Nephron progenitor cell (in vitro differentiated cells): ENCODE measurements at places on chromosomes 16 and 17.

- DNase-seq = no peak
Measured at GRCh38 chr16:12435730-12436129, 368.0 kb downstream of the CPPED1 start.

DNA sequence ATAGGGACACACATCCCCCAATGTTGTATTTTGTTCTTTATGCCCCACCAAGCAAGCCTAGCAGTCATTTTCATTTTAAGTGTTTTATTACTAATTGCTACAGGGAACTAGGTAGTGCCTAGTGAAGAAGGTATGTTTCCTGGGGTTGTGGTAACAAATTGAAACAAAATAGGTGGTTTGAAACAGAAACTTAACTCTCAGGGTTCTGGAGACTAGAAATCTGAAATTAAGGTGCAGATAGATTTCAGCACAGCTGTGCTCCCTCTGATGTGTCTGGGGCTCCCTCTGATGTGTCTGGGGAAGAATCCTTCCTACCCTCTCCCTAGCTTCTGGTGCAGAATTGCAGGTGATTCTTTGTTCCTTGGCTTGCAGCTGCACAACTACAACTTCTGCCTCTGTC, 390.1 kb downstream of the ZFHX3 start:
- DNase-seq = no peak

DNA sequence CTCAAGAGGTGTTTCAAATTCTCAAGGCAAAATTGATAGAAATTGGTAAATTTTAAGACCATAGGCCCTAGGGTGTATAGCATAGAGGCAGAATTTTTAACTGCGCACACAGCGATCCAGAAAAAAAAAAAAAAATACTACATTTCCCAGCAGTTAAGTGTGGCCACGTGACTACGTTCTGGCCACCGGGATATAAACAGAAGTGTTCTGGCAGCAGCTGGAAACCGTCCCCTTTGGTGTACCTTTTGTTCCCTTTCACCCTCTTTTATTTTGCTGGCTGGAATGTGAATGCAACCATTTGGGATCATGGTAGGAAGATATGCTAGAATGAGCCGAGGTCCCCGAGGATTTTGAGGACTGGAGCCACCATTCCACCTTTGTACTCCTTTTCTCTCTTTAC, 52.7 kb upstream of the AKAP1 start:
- no peak for DNase-seq

DNA sequence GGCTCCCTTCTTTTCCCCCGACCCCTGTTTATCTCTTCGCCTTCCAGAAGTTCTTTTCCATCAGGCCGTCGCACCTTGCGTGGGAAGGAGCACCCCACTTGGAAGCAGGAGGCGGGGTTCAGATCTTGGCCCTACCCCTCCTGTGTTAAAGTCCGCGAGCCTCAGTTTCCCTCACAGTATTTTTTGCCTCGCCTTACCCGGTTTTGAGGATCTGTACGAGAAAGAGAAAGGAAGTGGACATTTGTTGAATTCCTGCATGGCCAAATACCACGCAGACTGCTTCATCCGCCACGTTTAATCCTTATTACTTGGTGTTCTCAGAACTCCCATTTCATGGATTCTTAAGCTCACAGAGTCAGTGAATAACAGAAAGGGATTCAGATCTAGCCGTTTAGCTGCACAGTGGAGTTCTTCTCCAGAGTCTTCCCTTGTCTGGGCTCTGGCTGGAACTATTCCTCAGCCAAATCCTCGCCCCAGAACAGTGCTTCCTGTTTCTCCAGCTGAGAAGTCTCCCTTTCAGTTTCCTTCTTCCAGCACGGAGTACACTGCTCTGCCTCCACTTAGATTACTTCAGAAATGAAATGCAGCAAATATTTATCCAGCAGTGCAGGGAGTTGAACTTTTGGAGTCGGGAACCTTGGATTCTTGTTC, 590 bp downstream of the TMEM219 start:
- DNase-seq = no peak
